ENCODE measurements at places on chromosomes 2 and 18.
A peak's percentile ranks its signal among the peaks of the same experiment; 100 is the strongest.

GRCh38 chr2:111946294-111947114, 48.1 kb downstream of the MERTK start:
- DNase-seq, result peak; percentile 36

DNA sequence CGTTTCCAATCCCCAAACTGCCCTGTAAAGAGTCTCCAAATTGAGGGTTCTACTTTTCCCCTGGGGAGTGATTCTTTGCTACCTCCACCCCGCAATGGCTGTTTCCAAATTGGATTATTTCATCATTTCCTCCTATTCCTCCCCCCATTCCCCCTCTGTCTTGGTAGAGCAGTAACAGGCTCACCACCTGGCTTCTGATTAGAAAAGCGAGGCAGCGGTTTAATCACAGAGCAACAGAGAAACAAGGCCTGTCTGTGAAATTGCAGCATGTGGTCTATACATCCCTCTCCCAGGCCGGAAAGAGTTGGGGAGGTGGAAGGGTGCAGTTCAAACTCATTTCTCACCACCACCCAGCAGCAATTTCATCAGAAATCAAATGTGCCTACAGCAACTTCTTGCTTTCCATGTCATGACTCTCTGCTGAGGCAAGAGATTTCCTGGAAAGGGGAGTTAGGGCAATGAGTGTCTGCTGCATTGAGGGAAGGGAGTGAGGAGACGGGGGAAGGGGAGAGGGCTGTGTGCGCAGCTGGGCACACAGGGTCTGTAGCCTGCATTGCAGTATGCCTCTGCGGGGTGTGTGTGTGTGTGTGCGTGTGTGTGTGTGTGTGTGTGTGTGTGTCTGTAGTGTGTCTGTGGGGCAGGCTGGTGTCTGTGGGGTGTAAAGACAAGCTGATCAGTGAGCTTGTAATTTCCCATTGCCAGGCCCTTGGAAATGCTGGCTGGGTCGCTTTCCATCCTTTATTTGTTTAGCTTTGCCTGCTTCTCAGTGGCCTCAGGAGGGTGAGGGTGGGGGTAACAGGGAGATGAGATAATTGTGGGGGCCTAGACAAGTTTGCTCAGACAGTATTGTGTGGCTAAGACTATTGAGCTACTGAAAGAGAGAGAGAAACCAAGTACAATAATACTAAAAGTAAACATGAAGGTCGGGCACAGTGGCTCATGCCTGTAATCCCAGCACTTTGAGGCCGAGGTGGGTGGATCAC, 13.5 kb upstream of the IGFBP2 start:
- peak; percentile 60 for DNase-seq

DNA sequence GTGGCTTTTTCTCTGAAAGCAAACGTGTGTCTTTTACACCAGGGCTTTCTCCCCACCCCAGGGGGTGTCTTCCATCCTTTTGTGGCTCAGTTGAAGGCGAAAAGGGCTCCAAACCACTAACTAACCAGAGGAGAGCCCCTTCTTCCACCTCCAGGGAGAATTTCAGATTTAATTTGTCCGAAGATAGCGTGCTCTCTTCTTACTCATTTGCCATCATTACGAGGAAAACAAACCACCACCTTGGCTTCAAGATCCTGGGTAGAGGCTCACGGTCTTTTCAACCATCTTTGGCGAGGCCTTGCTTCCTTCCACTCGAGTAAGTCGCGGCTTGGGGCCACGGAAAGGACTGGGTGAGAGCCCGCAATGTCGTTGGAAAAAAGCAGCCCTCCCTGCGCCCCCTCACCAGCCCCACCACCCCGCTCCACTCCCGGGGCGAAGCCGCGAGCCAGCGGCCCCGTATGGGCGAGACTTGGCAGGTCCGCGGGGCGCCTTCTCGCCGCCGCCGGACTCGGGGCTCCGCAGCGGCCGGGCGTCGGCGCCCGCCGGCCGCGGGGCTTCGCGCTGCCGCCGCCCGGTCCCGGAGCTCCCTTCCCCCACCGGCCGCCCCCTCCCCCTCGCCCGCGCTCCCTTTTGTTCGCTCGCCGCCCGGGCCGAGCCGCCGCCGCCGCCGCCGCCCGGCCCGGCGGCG, 1.7 kb upstream of the ZNF532 start:
- peak; percentile 66 for DNase-seq

DNA sequence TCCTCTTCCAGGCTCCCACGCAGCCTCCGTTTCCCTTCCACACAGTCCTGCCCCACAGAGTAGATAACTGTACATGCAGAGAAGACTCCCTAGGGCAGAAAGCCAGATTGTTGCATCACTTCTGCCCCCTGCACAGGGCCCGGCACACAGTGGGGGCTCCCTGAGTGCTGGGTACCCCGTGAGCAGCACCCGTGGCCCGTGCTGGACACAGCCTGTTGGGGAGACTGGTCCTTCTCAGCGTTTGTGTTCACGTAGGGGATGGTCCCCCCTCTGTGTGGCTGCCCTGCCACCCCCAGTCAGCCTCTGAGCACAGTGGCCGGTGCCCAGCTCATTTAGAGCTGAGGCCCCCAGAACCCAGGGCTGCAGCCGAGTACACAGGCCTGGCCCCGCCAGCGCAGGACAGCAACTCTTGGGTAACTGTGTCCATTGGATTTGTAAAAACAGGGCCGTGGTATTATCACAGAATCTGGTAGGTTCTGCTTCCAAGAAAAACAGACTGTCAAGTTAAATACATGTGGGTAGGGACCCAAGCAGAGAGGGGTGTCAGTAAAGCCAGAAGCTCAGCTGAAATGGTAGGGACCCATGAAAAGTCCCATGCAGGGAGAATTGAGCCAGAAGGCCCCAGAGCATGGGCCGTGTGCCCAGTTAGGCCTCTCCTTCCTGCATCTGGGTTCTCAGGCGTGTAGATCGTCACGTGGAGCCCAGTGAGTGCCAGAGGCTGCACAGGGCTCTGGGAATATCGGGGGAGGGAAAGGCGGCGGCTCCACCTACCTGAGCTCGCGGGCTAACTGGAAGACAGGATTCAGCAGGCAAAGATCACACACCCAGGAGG, 257.3 kb downstream of the ATAD2B start:
- no peak for DNase-seq

All from COR-L47 (cell line).